NCI-H1417 (cell line): ENCODE measurements at places on chromosomes 7 and 10.

- peak; percentile 86 for DNase-seq
These were observed at the start of gene C10orf53 for GRCh38 chr10:49679480-49679893. Gene C10orf53, plus strand, starts transcription at chr10:49679651. Its CDS starts 47 bp downstream, at chr10:49679698.

DNA sequence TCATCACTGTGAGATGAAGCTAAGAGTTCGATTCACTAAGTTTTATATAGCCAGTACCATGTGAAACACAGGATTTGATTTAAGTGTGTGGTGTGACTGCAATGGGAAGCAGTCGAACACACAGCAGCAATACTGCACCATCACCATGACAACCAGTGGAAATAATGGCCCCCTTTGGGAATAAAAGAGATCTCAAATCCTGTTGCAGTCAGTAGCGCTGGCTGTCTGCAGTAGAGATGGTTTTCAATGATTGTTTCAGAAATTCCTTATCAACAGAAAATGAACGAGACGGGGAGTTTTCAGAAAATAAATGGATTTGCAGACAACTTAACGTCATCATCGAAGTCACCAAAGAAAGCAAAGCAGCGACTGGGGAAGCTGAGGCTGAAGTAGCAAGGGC lies 91.0 kb downstream of the PTPRE start:
- no peak for DNase-seq

DNA sequence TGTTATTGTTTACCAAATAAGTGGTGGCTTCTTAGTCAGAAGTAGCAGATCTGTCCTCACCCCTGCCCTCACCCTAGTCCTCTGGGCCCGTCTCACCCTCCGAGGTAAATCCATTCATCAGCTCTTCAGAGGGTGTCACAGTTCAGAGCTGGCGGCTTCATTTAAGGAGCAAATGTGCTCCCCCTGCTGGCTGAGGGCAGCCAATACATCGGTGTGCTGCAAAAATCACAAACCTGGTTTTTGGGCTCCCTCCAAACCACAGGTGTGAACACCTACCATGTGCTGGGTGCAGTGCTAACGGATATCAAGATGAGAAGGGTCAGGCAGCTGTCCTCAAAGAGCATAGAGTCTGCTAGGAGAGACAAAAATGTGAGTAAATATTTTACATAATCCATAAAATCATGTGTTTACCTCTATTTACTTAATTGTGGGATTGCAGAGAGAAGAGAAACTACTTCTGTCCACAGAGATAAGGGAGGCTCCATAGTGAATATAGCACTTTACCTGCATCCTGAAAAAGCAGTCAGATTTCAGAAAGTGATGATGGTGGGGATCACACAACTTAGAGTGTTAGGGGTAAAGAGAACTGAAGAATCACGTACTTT lies 15.5 kb upstream of the CRTAC1 start:
- peak; percentile 71 for DNase-seq

GRCh38 chr7:20441346-20441745 lies 110.6 kb downstream of the ITGB8 start:
- DNase-seq = no peak

DNA sequence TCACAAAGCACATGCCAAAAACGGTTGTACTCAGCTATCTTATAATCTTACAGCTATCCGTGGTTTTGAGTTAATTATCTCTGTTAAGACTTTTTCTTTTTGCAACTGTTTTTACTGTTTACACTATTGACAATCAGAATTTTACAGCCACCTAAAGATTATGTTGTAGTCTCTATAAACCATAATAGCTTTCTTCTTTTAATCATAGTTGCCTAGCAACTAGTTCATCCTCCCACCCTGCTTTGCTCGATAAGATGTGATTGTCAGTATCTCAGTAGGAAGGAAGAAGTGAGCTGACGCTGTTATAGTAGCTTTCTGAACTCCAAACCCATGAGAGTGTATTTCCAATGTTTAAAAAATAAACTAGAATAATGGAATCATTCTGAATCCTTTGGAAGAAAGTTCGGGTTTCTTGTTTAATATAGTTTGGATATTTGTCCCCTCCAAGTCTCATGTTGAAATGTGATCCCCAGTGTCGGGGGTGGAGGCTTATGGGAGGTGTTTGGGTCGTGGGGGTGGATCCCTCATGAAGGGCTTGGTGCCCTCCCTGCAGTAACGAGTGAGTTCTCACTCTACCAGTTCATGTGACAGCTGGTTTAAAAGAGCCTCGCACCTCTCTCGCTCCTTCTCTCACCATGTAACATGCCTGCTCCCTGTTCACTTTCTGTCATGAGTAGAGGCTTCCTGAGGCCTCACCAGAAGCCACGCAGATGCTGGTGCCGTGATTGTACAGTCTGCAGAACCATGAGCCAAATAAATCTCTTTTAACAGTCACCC lies 68.1 kb downstream of the SVOPL start:
- peak; percentile 17 for DNase-seq

DNA sequence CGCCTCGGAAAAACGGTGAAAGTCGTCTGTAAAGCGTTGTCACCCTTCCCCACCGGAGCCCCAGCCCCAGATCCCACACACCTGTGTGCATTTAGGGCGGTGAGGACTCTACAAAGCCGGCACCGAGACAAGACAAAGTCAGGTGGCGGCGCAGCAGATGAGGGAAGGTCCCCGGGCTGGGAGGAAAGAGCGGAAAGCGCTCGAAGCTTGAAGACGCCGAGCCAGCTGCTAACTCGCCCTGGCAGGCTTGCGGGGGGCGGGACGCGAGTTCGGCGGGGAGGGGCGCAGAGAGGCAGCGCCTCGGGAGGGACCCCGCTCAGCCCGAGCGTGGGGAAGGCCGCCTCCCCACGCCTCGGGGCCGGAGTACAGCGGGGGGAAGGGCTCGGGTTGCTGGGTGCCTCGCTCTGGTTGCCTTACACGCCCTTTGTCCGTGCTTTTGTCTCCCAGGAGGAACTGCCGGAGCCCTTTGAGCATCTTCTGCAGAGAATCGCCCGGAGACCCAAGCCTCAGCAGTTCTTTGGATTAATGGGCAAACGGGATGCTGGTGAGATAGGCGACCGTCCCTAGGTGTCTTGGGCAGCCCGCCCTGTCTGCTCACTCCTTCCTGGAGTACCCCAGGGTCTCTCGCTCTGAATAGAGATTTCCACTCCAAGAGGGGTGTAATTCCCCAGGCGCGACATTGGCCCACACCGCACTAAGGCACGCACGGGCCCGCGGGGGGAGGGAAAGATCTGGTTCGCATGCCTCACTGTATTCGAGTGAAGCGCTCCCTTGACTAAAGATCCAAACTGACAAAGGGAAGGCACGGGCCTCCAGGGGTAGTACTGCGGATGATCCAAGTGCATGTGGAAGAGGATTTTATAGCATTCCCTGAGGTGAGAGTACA lies 1.6 kb downstream of the TAC1 start:
- DNase-seq = no peak

DNA sequence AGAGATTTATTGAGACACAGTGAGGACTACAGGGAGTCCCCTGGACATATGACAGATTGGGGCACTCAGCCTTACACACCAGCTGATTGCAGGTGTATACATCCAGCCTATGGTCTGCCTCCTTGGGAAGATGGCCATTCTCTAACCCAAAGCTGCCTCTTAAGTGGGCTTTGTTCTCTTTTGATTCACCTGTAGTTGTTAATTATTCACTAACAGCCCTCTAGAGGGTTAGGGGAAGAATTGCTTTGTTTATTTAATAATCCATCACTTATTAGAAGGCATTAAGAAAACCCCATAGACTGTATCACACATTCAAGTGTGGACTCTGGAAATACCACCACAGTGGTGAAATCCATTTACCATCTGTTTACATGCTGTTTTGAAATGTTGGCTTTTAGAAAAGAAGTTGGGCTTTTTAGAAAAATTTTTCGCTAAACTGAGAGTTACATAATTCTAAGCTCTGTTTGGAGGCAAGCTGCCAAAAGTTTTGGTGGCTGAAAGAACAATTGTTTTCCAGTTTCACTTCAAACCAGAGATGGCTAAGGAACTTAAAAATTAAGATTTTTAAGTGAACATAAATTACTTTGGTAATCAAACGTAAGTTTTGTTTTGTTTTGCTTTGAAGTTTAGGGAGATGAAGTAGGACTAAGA lies 379.1 kb downstream of the ADRA2A start:
- no peak for DNase-seq

GRCh38 chr10:124332426-124332825 lies 86.3 kb downstream of the OAT start:
- DNase-seq = no peak

- no peak for DNase-seq
These were observed 29.0 kb upstream of the ADAM12 start for GRCh38 chr10:126417220-126417825.

DNA sequence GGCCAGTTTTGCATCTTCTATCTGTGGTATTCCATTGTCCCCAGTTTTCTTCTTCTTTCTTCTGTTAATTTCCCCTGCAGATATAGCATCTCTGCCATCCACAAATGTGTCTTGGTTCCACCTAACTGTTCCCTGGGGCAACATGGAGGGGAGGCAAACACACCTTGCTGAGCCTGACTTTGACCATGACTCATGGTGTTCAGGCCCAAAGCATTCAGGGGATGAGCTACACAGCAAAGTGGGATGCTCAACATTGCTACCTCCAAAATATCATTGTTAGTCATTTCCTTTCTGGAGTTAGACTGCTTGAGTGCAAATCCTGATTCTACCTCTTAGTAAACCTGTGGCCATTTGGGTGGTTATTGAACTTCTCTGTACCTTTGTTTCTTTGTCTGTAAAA lies 542.7 kb downstream of the LRMDA start:
- no peak for DNase-seq

DNA sequence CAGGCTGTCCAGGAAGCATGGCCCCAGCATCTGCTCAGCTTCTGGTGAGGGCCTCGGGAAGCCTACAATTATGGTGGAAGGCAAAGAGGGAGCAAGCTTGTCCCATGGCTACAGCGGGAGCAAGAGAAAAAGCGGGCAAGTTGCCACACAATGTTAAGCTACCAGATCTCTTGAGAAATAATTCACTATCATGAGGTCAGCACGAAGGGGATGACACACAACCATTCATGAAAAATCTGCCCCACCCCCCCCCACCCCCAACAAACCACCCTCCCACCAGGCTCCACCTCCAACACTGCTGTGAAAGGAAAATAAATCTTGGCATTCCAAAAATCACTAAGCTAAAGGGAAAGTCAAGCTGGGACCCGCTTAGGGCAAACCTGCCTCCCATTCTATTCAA lies 545.8 kb upstream of the NRP1 start:
- DNase-seq = no peak

DNA sequence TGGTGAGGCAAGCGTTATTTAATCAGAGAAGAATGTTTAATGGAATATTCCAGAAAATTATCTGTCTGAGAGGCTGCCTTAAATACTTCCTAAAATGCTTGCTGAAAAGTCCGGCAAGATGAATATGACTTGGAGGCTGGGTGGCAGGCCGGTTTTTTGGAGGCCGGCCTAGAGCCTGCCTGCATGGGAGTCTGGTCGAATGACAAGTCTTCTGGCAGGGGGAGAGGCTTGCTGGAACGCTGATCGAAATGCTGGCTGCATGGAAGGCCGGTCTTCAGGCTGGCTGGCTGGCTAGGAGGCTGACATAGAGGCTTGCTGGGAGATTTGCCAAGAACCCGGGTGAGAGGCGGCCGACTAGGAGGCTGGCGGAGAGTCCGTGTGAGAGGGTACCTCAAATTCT lies 135.7 kb downstream of the OR13A1 start:
- DNase-seq = no peak

- no peak for DNase-seq
These were observed 48.9 kb downstream of the PYROXD2 start for GRCh38 chr10:98366062-98366530.

DNA sequence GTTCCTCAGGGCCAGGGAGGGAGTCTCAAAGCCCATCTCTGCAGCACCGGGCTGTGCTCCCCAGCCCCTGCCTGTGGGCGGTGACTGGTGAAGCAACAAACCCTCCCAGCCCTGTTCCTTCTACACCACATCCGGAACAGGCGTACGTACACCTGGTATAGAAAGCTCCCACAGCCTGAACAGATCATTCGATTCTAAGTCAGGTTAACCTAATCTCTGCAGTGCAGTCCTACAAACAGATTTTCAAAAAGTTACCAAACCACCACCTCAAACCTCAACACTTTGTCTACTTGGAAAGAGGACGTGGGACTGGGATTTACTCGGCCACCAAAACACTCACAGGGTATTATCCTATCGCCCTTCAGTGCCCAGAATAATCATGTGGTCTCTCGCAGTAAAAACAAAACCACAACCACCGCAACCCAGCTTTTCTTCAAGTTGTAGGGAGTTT lies 238.4 kb downstream of the DIP2C start:
- no peak for DNase-seq

- no peak for DNase-seq
These were observed 222.3 kb downstream of the SUGCT start for GRCh38 chr7:40356871-40357709.

GRCh38 chr7:155802291-155802690 lies 10.0 kb downstream of the SHH start:
- DNase-seq = no peak

GRCh38 chr7:90816511-90817142 lies 220.5 kb downstream of the CDK14 start:
- no peak for DNase-seq

DNA sequence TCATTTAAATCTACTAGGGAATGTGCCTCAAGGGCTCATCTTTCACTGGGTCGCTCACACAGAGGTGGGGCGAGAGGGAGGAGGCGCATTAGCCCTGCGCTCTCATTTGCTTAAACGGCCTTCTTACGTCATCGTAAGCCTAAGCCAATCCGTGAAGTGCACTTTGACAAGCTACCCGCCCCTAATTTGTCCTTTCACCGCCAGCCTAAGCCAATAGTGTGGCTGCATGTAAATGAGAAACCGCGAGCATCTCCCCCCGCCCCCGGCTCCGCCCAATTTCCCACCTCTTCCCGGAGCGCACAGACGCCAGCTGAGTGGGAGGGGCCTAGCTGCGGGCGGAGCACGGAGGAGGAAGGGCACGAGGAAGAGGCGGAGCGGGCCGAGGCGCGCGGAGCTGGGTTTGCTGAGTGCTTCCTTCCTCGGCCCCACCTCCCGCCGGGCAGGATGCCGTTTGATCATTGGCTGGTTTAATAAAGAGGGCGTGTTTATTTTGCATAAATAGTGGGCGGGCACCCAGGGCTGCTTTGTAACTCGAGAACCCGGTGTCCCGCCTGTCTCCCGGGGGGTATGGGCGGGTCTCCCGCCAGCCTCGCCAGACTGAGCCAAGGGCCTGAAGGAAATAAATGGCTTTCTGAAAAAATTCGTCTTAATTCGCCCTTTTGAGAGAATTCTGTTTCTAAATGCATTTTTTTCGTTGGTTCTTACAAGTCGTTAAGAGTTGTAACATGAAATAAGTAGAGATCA lies 289.6 kb upstream of the NFE2L3 start:
- DNase-seq = peak; percentile 100

DNA sequence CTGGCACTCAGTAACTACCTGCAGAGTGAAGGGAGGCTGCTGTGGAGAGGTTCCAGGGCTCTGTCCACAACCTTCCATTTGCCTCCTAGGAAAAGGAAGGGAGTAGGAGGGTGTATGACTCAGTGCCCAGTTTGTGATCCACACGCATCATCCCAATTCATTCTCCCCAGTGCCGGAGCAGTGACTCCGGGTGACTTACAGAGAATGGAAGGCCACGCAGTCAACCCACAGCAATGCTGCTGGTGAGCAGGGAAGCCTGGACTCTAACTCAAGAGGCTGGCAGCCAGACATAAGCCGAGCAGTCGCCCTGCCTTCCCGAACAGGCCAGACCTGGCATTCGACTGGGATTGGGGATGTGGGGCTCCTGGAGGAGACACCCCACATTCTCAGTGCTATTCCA lies 139.9 kb downstream of the SH3PXD2A start:
- DNase-seq = no peak
